CMK (cell line): ENCODE measurements at places on chromosomes 2 and 18.

DNA sequence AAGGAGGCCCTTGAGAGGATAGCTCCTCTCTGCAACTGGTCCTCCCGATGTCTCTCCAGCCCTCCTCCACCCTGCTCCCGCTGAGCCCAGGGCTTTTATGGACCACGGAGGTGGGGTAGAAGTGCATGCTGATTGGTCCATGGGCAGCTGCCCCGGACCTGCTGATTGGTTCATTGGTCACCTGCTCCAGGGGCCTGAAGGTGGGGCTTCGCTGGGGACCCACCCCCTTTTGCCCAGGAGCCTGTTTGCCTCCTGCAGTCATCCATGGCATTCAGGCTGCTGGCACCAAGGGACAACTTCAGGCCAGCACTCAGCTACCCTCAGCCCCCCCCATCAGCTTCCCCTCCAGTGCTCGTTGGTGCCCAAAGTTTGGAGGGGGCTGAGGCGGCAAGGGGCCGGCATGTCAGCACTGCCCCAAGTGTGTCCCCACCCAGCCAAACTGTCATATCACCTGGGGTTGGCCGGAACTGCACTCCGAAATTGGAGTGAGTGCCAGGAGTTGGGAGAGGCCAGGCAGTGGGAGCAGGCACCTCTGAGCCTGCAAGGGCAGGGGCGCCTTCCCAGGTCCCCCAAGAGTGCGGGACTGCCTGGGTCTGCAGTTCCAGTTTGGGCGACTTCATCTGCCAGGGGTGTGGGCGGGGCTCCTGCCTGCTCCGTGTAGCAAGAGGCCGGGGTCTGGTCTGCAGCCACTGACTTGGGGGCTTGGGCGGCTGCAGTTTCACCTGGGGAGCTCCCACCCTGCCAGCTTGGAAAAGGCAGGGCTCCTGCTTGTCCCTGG, 288.9 kb downstream of the RDH14 start:
- no peak for DNase-seq

- DNase-seq: no peak
Observed at GRCh38 chr18:58851856-58852255, 12.8 kb upstream of the ZNF532 start.

DNA sequence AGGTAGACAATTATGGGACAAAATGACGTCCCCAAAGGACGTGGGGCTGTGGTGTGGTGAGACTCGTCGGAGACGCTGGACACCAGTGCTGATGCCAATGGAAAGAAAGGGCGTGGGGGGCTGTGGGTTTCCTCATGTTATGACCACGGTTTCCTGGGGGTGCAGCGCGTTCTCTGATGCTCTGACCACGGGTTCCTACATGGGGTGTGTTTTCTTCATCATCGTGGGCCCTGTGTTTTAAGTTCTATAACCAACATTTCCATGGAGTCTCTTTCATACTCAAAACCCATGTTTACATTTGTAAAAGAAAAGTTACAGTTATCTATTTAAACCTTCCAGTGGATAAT, 141.6 kb downstream of the RTP5 start:
- DNase-seq: no peak

- no peak for DNase-seq
Observed at GRCh38 chr18:22176420-22177326, 7.3 kb downstream of the GATA6 start.

DNA sequence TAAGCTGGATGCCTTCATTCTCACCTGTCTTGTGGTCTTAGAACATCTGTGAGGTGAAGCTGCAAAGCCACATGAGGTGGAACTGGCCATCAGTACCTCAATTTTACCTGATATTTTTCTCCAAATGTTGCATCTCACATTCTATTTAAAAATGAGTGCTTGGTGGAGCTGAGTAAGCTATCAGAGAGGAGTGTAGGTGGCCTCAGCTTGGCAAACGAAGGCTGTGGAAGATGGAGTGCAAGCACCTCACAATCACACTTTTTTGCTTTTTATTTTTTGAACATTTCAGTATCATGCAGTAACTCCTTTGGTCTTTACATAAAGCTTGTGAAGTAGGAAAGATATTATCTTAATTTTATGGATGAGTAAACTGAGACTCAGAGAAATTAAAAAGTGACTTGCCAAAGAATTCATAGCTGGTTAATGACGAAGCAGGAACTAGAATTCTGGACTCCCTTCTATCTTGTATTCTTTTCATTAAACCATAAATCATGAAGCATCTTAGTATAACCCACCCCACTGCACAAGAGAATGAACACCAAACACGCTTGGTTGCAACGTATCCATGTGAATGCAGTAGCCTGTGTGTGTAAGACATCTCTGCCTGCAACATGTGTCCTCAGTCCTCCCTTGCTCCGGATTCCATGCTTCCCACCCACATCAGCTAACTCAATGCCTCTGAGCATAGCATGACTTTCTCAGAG, 27.2 kb downstream of the C2orf49 start:
- no peak for DNase-seq

GRCh38 chr2:195662138-195662537, 5.1 kb downstream of the SLC39A10 start:
- DNase-seq: no peak

- DNase-seq: no peak
Observed at GRCh38 chr2:162057426-162057825, 16.6 kb downstream of the DPP4 start.

GRCh38 chr2:163345795-163346573, 389.8 kb downstream of the FIGN start:
- DNase-seq: no peak

DNA sequence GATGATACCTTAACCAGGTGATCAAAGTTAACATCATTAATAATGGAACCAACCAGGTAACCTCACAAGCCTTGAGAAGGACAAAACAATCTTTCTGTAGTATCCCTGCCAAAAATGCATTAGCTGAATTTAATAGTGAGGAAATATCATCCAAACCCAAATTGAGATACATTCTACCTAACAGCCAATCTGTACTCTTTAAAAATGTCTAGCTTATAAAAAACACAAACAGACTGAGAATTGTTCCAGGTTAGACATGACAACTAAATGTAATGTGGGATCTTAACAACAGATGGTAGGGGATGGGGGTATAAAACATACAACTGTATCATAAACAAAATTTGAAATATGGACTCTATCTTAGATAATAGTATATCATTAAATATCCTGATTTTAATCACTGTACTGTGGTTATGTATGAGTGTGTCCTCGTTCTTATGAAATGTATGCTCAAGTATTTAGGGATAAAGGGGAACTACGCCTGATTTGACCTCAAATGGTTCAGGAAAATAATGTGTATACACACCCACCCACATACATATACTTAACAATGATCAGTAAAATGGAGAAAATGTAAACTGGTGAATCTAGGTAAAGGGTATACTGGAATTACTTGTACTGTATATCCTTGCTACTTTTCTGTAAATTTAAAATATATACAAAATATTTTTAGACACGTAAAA, 1.7 kb downstream of the FANCL start:
- DNase-seq: no peak

- no peak for DNase-seq
Observed at GRCh38 chr2:126370201-126370600, 285.8 kb upstream of the GYPC start.

- no peak for DNase-seq
Observed at GRCh38 chr2:9346885-9347284, 76.4 kb downstream of the ITGB1BP1 start.

GRCh38 chr2:40028792-40029488, 249.9 kb upstream of the THUMPD2 start:
- DNase-seq: no peak

DNA sequence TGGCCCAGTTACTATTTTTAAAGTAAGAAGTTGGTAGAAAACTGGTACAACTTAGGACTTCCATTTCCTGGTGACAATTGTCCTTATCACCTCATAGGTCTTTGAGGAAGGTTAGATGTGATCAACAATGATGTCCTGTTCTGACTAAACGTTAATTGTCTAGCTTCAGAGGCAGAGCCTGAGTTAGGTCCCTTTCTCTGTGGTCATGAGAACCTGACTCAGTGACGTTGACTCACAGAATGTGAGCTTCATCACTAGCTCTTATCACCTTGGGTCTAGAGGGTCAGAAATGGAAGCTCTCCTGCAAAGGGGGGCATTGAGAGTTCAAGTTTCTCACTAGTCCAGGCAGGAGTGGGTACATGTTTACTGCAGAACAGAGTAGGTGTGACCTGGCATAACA, 60.6 kb upstream of the ATP8B1 start:
- no peak for DNase-seq

DNA sequence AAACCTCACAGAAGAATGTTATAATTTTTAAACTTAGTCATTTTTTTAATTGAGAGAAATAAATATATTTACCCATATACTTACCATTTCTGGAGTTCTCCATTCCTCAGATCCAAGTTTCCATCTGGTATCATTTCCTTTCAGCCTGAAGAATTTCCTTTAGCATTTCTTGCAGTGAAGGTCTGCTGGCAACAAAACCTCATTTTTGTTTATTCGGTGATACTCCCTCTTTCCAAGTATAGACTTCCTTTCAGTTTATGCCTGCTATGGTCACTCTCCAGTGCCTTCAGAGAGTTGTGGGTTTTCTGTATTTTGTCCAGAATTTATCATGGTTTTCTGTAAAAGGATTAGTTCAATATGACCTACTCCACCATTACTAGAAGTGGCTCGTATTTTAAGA, 17.0 kb downstream of the WDPCP start:
- no peak for DNase-seq
